Right atrium auricular region (tissue), 2 donors: ENCODE measurements at places on chromosomes 7 and 10. TPM values are rescaled to one million over a fixed set of nuclear protein-coding genes. Genes with fewer than 3 reads are reported as not detected.

- DNase-seq, result no peak
These were observed 88.8 kb downstream of the FOXL3 start for GRCh38 chr7:378551-379455.

DNA sequence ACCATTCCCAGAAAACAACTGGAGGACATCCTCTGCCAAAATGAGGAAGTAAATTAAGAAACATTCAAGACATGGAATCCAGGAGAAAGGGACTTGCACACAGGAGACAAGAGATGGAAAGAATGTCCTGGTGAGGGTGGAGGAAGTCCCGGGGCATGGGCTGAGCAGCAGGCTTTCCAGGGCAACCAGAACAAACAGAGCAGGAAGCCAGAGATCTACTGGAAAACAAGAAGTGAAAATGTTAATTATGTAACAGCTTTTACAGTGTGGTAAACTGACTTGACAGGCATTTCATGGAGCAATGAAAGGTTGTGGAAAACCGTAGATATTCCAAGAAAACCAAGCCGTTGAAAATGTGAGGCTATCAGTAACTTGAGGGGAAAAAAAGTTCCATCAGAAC is 55.2 kb upstream of the ZNF746 start:
- no peak for DNase-seq

- DNase-seq, result no peak
These were observed 540.7 kb downstream of the MAGI2 start for GRCh38 chr7:78912781-78913180.

GRCh38 chr10:4568086-4568485 is 257.9 kb upstream of the AKR1E2 start:
- no peak for DNase-seq

GRCh38 chr7:23184709-23185359 is 3.0 kb downstream of the NUP42 start:
- DNase-seq, result no peak

GRCh38 chr10:113045147-113046055 is 95.4 kb downstream of the TCF7L2 start:
- no peak for DNase-seq

DNA sequence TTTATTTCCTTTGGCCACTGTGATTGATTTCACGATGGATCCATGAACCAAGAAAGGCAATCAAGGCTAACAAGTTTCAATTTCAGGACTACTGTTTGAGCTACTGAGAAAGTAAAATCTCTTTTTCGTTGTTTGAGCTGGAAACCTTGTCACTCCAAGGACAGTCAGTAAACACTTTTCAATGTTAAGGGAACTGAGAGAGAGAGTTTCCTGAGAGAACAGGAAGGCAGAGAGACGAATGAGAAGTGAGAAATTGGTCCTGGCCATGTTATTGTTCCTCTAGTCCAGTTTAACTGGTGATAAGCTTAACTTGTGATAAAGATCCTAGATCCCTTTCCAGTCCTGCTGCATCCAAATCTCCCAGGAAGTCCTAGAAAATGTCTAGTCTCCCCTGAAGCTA is 909 bp upstream of the AKR1D1 start:
- DNase-seq, result no peak

The PGAM2 gene
- 2,809 TPM for total RNA-seq
